ENCODE measurements at places on chromosomes 7 and 10. TPM values are rescaled to one million over a fixed set of nuclear protein-coding genes. Genes with fewer than 3 reads are reported as not detected.

The PHKG1 gene
- not detected for total RNA-seq

The MYOF gene
- 65.0 TPM for total RNA-seq

The EFCAB10 gene
- not detected for total RNA-seq

The VWDE gene
- 0.95 TPM for total RNA-seq

GRCh38 chr10:34231441-34232180 lies 583.5 kb downstream of the PARD3 start:
- H3K27ac ChIP-seq = no peak overlapping the region
- no peaks in the 10 kb centered on the region for H3K4me1 ChIP-seq
- no peak overlapping the region for H3K4me3 ChIP-seq
- H3K36me3 ChIP-seq = no peaks in the 10 kb centered on the region

DNA sequence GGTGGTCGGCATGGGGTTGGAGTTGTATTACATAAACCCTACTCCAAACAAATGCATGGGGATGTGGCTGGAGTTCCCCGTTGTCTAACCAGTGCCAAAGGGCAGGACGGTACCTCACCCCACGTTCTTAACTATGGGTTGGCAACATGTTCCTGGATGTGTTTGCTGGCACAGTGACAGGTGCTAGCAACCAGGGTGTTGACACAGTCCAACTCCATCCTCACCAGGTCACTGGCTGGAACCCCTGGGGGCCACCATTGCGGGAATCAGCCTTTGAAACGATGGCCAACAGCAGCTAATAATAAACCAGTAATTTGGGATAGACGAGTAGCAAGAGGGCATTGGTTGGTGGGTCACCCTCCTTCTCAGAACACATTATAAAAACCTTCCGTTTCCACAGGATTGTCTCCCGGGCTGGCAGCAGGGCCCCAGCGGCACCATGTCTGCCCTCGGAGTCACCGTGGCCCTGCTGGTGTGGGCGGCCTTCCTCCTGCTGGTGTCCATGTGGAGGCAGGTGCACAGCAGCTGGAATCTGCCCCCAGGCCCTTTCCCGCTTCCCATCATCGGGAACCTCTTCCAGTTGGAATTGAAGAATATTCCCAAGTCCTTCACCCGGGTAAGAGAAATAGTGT lies at the start of gene CYP2E1:
CYP2E1 (plus strand) TSS at position 407 of the 632 bp plus-strand sequence; CDS start at position 440, 33 bp downstream.
- no peaks in the 10 kb centered on the region for H3K27me3 ChIP-seq
- H3K4me3 ChIP-seq = no peak within 1 kb of the TSS
- H3K27ac ChIP-seq = no peak within 1 kb of the TSS
- H3K36me3 ChIP-seq = no peaks in the 10 kb centered on the region
- H3K4me1 ChIP-seq = no peaks in the 10 kb centered on the region
- DNase-seq = no peak

GRCh38 chr10:73937333-73938043 lies 26.6 kb downstream of the PLAU start:
- no peaks in the 10 kb centered on the region for H3K27me3 ChIP-seq
- peaks cover 5% of the 10 kb centered on the region for H3K4me1 ChIP-seq
- no peak for DNase-seq
- no peak overlapping the region for H3K4me3 ChIP-seq

GRCh38 chr10:50982989-50983388 lies 91.3 kb upstream of the PRKG1 start:
- DNase-seq = no peak
- no peak overlapping the region for H3K4me3 ChIP-seq
- no peak overlapping the region for H3K27ac ChIP-seq
- H3K36me3 ChIP-seq = no peaks in the 10 kb centered on the region
- H3K27me3 ChIP-seq = no peaks in the 10 kb centered on the region

DNA sequence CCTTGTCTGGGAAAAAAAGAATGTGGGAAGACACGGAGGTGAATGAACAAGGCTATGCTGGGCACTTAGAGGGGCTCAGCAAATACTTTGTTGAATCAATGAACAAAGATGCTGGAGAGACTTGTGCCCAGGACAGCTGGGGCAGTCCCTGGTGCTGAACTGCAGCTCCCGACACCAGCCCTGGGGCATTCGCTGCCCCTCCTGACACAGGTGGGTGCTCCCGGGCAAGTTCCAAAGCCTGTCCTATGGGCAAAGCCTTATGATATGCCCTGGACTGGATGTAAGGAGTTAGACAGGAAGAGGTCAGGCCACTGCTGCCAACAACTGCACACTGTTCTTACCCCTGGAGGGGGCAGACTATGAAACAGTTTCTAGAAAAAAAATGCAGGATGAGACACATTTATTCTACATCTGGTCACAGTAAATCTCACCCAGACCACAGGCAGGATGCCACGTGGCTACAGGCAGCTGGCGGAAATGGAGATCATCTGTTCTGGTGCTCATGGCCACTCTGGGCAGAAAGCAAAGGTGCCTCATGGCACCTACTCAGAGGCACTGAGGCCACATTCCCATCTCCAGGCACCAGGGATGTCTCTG lies 21.9 kb upstream of the FRAT2 start:
- DNase-seq = no peak
- no peak overlapping the region for H3K27ac ChIP-seq
- no peaks in the 10 kb centered on the region for H3K36me3 ChIP-seq
- H3K4me3 ChIP-seq = no peak overlapping the region
- H3K4me1 ChIP-seq = no peaks in the 10 kb centered on the region

GRCh38 chr10:90222939-90223338 lies 521.5 kb downstream of the KIF20B start:
- no peak overlapping the region for H3K4me3 ChIP-seq
- no peak for DNase-seq
- H3K4me1 ChIP-seq = no peaks in the 10 kb centered on the region
- no peaks in the 10 kb centered on the region for H3K36me3 ChIP-seq

DNA sequence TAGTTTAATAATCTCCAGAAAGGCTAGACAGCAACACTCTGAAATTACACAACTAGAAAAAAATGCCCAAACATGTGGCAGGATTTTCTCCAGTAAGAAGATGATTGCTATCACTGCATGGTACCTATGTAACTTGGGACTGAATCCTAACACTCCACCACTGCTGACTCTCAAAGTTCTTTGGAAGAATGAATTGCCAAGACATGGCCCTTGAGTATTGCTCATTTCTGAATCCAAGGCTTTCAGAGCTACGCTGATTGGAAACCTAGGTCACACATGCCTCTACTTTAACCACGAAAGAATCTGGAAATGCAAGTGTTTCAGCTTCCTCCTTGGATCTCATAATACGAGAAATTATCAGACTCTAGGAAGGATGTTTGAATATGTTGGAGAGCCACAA lies 167.5 kb upstream of the CELF2 start:
- no peaks in the 10 kb centered on the region for H3K36me3 ChIP-seq
- no peak overlapping the region for H3K4me3 ChIP-seq
- H3K27ac ChIP-seq = no peak overlapping the region
- H3K4me1 ChIP-seq = no peaks in the 10 kb centered on the region

DNA sequence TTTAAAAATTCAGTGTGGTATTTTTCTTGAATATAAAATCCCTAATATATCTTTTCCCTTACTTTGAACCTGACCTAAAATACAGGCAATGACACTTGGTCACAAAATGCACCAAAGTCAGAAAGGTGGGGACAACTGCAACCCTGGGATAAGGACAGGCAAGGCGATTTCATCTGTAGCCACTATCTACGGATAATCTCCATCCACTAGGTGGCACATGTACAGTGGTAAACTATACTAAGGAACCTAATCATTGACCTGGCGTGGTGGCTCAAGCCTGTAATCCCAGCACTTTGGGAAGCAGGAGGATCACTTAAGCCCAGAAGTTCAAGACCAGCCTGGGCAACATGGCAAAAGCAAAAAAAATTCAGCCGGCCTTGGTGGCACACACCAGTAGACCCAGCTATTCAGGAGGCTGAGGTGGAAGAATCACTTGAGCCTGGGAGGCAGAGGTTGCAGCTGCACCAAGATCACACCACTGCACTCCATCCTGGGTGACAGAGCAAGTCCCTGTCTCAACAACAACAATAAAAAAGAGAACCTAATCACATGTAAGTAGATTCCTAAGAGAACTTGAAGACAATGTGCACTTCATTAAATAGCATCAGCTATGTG lies 98.9 kb downstream of the KMT2C start:
- no peak overlapping the region for H3K4me3 ChIP-seq
- H3K27me3 ChIP-seq = no peaks in the 10 kb centered on the region
- H3K27ac ChIP-seq = no peak overlapping the region
- H3K36me3 ChIP-seq = no peaks in the 10 kb centered on the region
- H3K4me1 ChIP-seq = no peaks in the 10 kb centered on the region
- DNase-seq = peak; percentile 27

DNA sequence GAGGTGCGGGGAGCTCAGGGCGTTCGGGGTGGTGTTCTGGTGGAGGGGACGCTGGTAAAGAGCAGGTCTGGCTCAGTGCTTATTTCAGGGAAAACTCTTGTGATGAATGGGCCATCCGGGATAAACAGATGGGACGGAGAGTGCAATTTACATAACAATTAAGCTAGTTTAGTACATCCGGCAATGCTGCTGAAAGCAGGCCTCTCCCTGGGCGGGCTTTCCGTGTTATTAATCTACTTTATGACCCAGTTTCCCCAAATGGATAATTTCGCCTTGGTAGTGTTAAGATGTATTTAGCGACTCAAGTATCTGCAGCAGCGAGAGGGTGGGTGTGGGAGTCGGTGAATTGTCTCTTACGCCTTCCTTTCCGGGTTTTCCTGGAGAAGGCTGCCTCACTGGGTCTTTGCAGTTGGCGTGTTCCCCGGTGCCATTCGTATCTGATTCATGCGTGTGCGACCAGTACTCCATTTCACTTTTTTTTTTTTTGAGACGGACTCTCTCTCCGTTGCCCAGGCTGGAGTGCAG lies 25.2 kb downstream of the FOXK1 start:
- H3K27ac ChIP-seq = peak overlapping the region; percentile 82
- H3K36me3 ChIP-seq = no peaks in the 10 kb centered on the region
- H3K4me1 ChIP-seq = peaks cover 12% of the 10 kb centered on the region
- H3K27me3 ChIP-seq = no peaks in the 10 kb centered on the region

DNA sequence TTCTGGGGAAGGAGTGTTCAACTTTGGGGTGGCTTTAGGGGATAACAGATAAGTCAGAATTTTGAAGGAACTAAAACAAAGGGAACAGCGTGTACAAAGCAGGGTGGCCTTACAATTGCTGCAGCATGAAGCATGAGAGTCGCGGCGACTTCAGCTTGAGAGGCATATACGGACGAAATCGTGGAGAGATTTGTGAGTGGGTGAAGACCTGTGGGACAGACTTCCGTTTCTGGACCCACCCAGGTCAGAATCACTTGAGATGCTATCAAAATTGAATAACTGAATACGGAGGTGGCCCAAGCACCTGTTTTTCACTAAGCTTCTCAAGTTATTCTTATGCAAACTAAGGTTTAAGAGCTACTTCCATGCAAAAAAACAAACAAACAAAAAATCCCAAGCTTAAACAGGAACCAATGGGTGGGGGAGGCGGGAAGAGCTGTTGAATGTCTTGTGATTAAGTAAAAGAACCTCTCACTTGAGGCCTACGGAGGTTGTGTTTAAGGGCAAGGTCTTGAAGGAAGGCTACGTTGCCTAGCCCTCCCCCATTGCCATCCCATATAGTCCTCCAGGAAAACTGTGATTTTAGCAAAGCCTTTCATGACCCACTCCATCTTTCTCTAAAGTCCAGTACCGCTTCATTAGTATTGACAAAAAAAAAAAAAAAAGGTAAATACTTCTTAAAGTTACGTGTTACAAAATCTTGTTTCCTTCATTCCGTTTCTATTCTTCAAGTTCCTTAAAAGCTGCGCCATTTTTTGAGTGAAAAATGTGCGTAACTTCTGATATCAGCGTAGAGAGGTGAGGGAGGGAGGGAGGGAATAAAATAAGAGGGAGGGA lies 1.3 kb upstream of the TRIM24 start:
- peaks cover 3% of the 10 kb centered on the region for H3K4me1 ChIP-seq
- DNase-seq = no peak
- H3K27me3 ChIP-seq = no peaks in the 10 kb centered on the region

- H3K4me1 ChIP-seq = no peaks in the 10 kb centered on the region
- no peaks in the 10 kb centered on the region for H3K27me3 ChIP-seq
- H3K4me3 ChIP-seq = no peak overlapping the region
- no peaks in the 10 kb centered on the region for H3K36me3 ChIP-seq
- DNase-seq = no peak
Observed at GRCh38 chr10:97788552-97789442, 17.0 kb upstream of the SFRP5 start.
